ENCODE measurements at places on chromosomes 7 and 10. TPM values are rescaled to one million over a fixed set of nuclear protein-coding genes. Genes with fewer than 3 reads are reported as not detected.

- DNase-seq: no peak
Observed at GRCh38 chr10:32960022-32960421, 2.0 kb upstream of the ITGB1 start.

GRCh38 chr10:4082861-4083260, 297.9 kb upstream of the KLF6 start:
- no peak for DNase-seq

Gene NUDCD3
- 77.0 TPM for polyA plus RNA-seq

GRCh38 chr10:126955396-126955795, 50.2 kb downstream of the DOCK1 start:
- DNase-seq: no peak

Gene CWF19L1
- polyA plus RNA-seq: 13.7 TPM

Gene OR6V1
- polyA plus RNA-seq: not detected
